ENCODE measurements at places on chromosomes 11 and 22.

GRCh38 chr11:55719608-55720160 lies 53.6 kb upstream of the OR5D13 start:
- no peak for DNase-seq

GRCh38 chr11:108324587-108324986 lies 101.7 kb downstream of the ATM start:
- DNase-seq = no peak

GRCh38 chr11:95322539-95322938 lies 91.5 kb upstream of the SESN3 start:
- no peak for DNase-seq

- DNase-seq = no peak
Measured at GRCh38 chr11:111632516-111633220, 30.4 kb downstream of the SIK2 start.

DNA sequence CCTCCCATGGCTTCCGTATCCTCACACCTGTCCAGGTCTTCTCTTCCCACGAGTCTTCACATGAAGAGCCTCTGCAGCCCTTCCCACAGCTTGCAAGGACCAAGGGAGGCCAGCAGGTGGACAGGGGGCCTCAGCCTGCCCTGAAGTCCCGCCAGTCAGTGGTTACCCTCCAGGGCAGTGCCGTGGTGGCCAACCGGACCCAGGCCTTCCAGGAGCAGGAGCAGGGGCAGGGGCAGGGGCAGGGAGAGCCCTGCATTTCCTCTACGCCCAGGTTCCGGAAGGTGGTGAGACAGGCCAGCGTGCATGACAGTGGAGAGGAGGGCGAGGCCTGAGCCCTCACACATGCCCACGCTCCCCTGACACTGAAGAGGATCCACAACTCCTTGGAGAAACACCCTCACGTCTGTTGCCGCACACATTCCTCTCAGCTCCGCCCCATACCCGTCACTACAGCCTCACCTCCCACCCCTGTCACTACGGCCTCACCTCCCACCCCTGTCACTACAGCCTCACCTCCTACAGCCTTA lies 8.3 kb downstream of the SSH3 start:
- DNase-seq = no peak

DNA sequence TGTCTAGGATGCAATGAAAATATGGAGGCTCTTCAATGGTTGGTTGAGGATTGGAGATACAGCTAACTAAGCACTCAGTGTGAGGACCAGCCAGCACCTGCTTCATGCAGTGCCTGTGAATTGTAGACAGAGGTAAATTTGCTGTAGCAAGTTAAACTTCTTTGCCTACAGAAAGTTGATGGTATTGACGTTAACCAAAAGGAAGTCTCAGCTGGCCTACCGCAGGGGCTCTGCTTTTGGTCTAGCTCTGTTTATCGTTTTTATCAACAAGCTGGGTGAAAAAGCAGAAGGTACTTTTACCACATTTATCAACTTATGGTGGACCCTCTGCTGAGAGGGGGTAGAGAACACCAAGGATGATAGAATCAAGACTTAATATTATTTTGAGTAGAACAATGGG lies 51.6 kb downstream of the GRAMD1B start:
- no peak for DNase-seq

- no peak for DNase-seq
Measured at GRCh38 chr11:82384308-82384707, 349.4 kb downstream of the FAM181B start.

All from stimulated activated naive B cell treated with anti-CD40 and anti-IgM and Interleukin-4, amounts not matched to agents 10 μg/mL and 1 μg/mL and 100 μg/mL, for 72 hours (primary cell).